ENCODE measurements at places on chromosomes 2 and 18.

- no peak for DNase-seq
These were observed 154.4 kb upstream of the CREB1 start for GRCh38 chr2:207375207-207375875.

DNA sequence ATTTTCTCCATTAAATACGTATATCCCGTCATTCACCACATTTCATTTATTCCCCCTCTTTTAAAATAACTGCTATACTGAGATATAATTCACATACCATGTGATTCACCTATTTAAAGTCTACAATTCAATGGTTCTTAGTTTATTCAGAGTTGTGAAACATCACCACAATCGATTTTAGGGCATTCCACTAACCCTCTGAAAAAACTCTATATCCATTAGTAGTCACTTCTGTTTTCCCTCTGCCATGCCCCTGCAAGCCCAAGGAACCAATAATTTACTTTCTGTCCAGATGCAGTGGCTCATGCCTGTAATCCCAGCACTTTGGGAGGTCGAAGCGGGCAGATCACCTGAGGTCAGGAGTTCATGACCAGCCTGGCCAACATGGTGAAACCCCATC lies 95.5 kb upstream of the FZD5 start:
- no peak for DNase-seq

DNA sequence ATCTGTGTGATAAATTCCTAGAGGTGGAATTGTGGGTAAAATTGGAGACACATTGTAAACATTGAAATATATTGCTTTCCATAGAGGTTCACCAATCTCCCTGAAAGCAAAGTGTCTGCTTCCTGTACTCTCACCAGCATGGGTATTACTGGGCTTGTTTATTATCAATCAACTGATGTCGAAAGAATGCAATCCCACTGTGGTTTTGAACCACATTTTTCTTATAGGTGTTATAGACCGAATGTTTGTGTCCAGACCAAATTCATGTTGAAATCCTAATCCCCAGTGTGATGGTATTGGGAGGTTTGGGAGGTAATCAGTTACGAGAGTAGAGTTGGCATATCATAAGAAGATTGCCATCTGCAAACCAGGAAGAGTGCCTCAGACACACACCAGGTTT lies 1212.4 kb downstream of the LRP1B start:
- DNase-seq, result no peak

DNA sequence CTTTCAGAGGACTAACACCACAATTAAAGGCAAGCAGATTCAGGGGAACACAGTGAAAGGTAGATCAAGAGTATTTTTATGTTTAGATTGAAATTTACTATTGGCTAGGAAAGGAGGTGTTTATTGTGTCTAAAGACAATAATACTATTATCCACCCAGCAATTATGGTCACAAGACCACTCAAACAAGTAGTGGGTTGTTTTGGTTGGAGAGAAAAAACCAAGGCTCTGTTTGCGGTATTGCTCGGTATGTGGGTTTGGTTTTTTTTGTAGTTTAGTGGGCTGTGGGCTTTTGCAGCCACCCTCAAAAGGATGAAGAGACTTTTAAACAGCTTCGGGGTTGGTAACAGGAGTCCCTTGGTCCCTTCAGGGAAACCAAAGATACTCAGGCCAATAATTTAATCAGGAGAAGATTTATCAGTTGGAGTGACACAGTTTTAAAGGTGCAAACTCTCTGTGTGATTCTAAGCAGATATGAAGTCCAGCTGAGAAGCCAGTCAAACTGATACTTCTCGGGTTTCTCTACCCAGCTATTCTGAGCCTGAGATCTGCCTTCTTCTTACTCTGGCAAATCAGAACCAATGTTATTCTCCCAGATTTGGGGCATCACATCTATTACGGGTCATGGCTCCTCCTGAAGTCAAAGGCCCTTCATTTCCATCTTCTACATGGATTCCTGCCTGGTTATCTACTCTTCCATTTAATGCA lies 55.3 kb downstream of the DCC start:
- DNase-seq, result no peak

DNA sequence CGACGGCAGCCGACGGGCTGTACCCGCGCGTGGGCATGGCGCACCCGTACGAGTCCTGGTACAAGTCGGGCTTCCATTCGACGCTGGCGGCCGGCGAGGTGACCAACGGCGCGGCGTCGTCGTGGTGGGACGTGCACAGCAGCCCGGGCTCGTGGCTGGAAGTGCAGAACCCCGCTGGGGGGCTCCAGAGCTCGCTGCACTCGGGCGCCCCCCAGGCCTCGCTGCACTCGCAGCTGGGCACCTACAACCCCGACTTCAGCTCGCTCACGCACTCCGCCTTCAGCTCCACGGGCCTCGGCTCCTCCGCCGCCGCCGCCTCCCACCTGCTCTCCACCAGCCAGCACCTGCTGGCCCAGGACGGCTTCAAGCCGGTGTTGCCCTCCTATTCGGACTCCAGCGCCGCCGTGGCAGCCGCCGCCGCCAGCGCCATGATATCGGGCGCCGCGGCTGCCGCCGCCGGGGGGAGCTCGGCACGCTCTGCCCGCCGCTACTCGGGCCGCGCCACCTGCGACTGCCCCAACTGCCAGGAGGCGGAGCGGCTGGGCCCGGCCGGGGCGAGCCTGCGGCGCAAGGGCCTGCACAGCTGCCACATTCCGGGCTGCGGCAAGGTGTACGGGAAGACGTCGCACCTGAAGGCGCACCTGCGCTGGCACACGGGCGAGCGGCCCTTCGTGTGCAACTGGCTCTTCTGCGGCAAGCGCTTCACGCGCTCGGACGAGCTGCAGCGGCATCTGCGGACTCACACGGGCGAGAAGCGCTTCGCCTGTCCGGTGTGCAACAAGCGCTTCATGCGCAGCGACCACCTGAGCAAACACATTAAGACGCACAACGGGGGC lies 2.0 kb downstream of the SP9 start:
- peak; percentile 66 for DNase-seq

GRCh38 chr2:105876191-105876590 lies 131.5 kb downstream of the NCK2 start:
- DNase-seq, result no peak

DNA sequence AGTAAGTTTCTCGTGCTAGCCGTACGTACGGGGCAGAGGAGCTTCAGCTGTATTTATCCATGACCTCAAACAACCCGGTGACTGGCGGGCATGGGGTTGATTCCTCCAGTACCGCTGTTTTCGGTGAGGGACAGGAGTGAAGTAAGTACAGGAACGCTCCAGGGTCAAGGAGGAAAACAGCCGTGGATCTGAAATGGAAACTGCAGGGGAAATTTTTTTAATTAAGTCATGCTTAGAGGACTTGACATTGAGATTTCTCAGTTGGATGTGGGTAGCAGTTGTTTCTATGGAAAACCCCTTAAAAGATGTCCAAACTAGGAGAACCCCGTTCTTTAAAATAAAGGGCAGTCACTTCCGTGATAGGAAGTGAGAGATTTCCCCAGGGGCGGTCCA lies 1.2 kb downstream of the RAB12 start:
- DNase-seq, result no peak

GRCh38 chr18:73927496-73927895 lies 220.1 kb downstream of the FBXO15 start:
- DNase-seq, result no peak

DNA sequence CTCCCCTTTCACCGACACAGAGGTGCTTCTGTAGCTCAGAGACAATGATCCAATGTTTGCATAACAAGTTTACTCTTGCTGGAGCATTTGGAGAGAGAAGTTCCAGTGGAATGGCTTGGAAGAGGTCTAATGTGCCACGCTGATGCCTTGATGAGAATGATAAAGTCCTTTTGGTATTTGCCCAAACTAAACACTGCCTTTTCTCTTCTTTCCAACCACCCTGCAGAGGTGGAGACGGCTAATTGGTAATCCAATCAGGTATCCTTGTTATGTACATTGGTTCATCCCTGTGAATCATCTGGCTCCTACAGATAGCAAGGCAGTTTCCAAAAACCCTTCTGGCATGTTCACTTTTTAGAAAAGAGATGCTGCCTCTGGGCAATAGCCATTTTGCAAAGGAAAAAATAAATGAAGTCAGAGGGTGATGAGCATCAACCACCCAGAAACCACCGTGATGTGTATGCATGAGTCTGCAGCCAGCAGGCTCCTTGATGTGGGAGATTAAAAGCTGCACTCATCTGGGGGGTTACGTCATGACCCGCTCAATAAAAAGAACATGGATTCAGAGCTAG lies 40.6 kb downstream of the KIAA2012 start:
- no peak for DNase-seq

DNA sequence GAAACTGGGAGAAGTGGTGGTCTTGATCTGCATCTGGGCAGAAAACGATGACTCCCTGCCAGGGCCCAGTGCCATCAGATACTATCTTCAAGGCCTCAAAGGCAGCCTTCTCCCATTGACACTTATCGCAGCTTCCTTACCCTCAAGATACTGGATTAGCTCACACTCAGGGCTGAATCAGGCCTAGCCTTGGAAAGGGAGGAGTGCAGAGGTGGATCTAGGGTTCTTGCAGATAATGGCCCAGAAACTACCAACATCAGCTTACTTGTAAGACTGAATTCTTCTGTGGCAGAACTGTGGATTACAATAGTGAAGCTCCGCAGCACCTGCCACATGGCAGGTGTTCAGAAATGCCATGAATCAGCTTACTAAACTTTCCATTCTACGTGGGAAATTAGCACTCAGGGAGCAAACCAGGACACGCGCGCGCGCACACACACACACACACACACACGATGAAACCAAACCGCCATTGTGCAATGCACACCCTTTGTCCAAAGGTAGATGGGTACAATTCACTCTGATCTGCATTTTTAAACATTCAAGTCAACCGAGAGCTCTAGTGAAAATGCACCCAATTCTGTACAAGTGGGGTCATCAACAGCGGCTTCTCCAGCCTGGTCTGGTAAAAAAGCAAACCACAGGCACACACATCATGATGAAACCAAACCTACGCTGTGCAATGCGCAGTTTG lies 26.3 kb upstream of the TMEM182 start:
- DNase-seq, result no peak

- no peak for DNase-seq
These were observed 87.4 kb downstream of the RPRM start for GRCh38 chr2:153391131-153391530.

DNA sequence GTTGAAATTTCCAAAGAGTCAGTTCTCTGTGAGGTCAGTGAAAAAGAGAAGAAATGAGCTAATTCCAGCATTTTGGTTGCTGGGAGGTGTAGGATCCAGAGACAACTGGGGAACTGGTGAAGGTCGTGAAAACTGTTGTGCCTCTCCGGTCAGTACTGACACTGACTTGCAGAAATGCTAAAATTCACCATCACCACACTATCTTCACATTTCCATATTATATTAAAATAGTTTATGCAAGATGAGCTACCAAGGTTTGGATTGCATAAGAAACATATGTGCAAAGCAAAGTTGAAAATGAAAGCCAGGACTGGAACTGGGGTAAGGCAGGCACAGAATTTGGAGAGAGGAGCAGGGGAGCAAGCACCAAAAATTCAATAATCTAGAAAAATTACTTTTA lies 21.8 kb downstream of the RIT2 start:
- no peak for DNase-seq

- no peak for DNase-seq
These were observed 163.2 kb upstream of the KLF7 start for GRCh38 chr2:207328944-207329386.

DNA sequence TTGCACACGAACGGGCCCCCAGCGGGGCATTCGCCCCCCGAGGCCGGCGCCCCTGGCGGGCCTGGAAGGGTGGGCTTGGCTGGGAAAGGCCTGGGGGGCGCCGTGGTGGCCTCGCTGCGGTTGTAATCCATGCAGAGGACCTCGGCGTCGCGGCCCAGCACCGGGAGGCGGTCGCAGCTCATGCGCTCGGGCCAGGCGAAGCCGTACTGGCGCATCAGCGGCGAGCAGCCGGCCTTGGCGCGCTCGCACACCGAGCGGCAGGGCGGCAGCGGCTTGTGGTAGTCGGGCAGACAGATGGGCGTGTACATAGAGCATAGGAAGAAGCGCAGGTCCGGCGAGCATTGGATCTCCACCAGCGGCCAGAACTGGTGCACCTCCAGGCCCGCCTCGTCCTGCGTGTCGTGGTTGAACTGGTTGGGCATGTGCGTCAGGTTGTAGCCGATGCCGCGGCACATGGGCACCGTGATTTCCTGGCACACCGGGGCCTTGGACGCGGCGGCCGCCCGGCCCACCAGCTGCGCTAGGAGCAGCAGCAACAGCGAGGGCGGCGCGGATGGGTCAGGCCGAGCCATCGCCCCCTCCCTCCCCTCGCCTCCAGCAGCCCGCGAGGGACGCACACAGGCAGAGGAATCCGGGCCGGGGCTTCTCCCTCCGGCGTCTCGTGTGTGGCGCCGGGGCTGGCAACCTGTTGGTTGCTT lies 1.4 kb downstream of the FZD5 start:
- peak; percentile 36 for DNase-seq

- DNase-seq, result no peak
These were observed 911.4 kb upstream of the ZEB2 start for GRCh38 chr2:145431181-145431951.

- DNase-seq, result no peak
These were observed 365.9 kb downstream of the LRRTM1 start for GRCh38 chr2:79938648-79939047.

- no peak for DNase-seq
These were observed 109.4 kb downstream of the AOX1 start for GRCh38 chr2:200695191-200695590.

GRCh38 chr2:28630341-28630740 lies 121.3 kb upstream of the PPP1CB start:
- DNase-seq, result no peak

- no peak for DNase-seq
These were observed 250.8 kb upstream of the ACVR2A start for GRCh38 chr2:147594038-147594437.

DNA sequence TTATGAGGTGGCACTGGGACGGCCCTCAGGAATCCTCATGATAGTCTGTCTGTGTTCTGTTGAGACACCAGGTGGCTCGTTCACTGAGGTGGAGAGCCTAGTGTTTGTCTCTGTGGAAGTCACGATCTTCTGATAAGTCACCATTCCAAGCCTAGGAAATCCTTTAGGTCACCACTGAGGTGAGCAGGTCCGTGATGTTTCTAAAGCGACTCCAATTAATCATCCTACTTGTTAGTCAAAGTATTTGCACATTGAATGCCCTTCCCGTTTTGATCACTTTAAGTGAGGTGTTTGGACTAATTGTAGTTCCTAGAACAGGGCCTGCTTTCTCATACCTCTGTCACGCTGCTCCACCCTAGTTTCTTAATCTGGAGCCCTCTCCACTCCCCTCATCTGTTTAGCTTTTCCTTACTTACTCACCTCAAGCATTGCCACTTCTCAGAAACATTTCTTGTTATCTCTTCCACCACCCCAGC lies 28.0 kb upstream of the DSG3 start:
- DNase-seq, result no peak

GRCh38 chr2:136502660-136503059 lies 262.7 kb upstream of the THSD7B start:
- DNase-seq, result no peak

DNA sequence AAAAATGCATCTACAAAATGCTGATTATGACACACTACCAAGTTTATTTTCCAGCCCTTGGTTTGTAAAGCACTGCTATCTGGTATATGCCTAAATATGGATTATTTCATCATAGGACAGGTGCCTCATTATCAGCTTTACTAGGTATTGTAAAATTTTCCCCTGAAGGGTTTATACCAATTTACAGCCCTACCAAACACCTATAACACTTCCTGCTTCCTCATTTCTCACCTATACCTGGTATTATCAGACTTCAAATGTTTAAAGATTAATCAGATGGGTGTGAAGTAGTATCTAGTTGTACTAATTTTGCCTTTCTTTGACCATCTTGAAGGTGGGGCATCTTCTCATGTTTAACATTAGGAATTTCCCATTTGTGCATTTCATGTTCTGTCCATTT lies 26.8 kb downstream of the RMND5A start:
- DNase-seq, result no peak
